Activated CD4-positive, alpha-beta T cell treated with anti-CD3 and anti-CD28 coated beads, Interleukin-2, amount 10 ng/mL, durations not matched to agents 7 days and 5 days (primary cell): ENCODE measurements at places on chromosomes 4 and X. TPM values are rescaled to one million over a fixed set of nuclear protein-coding genes. Genes with fewer than 3 reads are reported as not detected.

DNA sequence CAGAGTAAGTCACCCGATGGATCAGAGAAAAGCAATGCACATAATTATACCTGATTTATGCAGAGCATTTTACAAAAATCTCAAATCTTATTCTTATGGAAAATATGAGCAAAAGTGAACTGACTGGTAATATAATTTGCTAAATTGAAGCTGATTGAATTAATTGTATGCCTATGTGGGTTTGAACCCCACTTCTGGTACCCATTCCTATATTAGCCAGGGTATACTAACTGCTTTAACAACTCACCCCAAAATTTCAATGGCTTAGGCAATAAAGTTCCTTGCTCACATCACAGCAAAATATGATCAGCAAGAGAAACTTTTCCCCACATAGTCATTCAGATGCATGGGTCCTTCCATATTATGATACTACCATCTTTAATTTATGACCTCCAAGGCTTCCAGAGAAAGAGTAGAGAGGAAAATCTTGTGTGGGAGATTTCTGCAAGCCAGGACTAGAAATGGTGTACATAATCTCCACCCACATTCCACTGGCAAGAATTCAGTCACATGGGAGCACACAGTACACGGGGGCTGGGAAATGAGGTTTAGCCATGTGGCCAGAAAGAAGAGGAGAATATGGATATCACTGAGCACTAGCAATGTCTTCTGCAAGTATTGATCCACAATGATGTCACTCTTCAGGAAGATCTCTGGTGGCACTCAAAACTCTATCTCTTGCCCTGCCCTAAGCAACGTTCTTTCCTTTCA, 640.7 kb downstream of the BCOR start:
- no peak for DNase-seq

DNA sequence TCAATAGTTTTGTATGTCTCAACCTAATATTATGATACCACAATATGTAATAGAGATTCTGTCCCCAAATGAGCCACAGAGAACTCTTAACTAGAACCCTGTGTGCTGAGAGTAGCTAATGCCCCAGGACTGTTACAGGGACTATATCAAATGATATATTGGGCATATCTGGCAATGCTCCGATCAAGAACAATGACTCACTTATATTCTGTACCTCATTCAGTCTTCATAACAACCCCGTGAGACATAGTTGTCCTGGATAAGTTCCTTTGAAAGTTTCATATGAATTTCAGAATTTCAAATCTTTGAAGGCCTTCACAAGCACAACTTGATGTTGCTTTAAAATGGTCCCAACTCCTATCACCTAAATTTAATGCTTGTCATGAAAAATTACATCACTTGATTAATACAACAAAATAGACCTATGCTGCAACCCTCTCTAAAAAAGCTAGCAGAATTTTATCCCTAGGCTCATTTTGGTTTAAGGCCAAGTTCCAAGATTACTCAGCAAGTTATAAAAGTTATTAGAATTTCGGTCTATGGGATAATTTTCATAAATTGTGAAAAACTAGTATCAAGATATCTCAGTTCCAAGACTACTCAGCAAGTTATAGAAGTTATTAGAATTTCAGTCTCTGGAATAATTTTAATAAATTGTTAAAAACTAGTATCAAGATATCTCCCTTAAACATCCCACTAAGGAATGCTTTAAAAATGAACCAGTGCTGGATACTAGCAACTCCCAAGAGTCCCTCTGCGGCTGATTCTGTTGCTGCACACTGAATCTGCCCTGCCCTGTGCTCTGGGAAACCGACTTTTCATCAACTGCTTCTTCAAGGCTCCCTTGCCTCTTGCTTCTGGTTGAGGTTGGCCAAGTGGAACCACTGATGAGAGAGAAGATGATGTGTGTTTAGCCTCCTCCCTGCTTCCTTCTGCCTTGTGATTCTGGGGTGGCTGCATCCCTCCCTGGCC, 6.0 kb upstream of the ANXA3 start:
- DNase-seq = no peak

GRCh38 chr4:95637043-95637600, 88.3 kb upstream of the UNC5C start:
- no peak for DNase-seq

TCEAL5 gene
- total RNA-seq = not detected

DNA sequence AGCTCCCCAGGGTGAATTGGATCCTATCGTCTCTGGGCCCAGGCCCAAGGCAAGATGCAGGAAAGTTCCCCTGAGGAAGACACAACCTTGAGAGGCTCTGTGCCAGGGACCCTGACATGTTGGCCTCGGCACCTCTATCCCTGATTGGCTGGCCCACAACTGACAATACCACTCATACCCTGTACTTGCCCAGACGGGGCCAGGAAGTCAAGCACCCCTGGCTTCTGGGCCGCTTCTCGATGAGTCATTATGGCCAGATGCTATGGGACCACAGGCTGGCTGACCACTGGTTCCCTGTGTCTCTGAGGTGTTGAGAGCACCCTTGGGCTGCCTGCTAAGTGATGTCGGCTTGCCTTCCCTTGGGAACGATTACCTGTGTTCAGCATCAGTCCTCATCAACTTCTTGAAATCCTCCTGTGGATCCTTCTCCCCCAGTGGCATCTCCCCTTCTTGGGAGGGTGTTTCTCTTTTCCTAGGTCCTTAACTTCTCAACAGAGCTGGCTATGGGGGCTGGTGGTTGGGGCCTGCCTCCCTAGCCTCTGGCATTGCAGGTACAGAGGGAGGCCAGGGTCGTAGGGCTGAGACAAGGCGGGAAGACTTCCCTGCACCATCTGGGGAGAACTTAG, 54.5 kb upstream of the MAMLD1 start:
- no peak for DNase-seq

YIPF6 gene
- total RNA-seq = 11.1 TPM

AP1AR gene
- 10.5 TPM for total RNA-seq

DNA sequence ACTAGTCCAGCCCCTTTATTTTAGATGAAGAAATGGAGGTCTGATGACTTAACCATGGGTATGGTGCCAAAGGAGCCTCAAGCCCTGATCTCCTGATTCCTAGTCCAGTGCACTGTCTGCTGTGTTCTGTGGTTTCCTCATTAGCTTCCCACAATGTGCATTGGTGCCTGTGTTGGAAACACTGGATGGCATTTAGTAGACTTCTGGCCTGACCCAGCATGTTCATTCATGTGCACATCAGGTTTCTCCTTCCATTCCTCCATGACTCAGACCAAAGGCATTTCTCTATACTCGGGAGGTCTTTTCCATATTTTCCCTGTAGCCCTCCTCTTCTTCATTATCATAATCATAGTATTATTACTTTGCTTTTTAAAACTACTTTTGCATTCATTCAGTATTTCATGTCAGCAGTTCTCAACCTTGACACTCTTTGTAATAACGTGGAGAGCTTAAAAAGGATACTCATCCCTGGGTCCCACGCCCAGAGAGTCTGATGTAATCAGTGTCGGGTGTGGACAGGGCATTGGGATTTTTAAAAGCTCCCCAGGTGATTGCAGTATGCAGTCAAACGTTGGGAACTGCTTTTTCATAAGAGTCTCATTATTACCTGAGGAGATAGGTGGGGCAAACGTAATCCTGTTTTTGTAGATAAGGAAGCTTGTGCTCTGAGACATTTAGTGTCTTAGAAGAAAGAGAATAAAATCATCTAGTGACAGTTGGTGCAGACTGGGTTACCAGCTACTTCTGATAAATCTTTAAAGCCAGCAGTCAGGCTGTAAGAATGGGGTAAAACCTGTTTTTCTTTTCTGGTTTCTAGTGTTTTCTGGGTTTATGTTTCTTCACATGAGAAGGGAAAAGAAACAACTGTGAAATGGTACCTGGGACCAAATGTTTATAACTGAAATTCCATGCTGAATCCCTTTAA, 40.9 kb upstream of the XK start:
- DNase-seq = no peak

DNA sequence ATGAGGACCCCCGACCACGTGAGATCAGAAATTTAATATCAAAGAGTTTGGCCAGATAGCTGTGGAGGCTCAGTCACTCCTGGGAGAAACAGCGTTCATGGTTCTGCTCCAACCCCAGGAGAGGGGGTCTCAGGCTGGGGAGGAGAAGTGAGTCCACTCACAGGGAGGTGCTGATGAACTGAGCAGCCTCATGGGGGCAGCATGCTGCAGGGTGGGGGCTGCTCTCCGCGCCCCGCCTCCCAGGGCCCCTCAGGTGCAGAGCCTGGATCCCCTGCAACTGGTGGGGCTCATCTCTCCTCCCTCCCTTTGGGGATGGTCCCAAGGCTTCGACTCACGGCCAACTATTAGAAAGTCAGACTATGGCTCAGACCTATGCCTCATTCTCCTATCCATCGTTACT, 26.6 kb upstream of the C4orf50 start:
- DNase-seq = no peak

- no peak for DNase-seq
These were observed 59.1 kb downstream of the MID1IP1 start for GRCh38 chrX:38860106-38861013.

ADGRA3 gene
- total RNA-seq = 2.6 TPM

DNA sequence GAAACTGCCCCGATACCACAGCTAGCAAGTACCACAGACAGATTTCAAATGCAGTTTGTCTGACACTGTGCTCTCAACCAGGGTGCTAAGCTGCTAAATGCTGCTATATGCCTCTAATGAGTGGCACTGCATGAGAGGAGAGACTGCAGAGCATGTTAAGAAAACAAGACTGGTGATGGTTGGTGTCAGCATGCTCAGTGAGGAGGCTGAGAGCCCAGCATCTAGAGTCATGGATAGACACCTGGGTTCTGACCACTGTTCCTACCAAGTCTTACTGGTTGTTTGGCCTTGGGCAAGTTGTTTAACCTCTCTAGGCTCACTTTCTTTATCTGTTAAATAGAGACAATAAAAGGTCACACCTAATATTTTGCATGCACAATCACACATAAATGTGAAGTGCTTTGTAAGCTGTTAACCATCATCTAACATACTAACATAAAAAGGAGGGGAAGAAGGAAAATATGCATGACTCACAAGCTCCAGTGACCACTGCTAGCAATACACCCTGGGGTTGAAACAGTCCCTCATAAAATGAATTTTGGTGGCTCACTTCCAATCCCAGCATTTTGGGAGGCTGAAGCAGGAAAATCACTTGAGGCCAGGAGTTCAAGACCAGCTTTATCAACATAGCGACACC, 20.7 kb downstream of the HHIP start:
- no peak for DNase-seq

DNA sequence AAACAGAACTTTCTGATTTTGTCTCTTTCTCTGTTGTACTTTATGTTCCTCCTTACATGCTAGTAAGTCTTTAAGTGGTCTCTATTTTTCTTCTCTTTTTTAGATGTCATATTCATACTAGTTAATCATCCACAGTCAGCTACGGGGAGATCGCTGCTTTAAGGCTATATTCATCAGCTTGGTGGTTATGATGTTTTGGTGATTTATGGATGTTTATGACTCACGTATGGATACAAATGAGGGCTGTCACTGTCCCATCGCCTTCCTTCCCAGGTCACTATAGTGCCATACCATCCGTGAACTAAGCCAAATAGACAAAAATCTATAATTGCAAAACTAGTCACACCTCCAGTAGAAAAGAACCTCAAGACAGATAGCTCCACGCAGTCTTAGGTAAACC, 296.8 kb upstream of the AADAT start:
- no peak for DNase-seq

- DNase-seq = no peak
These were observed 47.8 kb downstream of the NIPAL1 start for GRCh38 chr4:48064349-48064748.

VEGFD gene
- not detected for total RNA-seq

FGFRL1 gene
- 10.5 TPM for total RNA-seq

ARX gene
- not detected for total RNA-seq

DNA sequence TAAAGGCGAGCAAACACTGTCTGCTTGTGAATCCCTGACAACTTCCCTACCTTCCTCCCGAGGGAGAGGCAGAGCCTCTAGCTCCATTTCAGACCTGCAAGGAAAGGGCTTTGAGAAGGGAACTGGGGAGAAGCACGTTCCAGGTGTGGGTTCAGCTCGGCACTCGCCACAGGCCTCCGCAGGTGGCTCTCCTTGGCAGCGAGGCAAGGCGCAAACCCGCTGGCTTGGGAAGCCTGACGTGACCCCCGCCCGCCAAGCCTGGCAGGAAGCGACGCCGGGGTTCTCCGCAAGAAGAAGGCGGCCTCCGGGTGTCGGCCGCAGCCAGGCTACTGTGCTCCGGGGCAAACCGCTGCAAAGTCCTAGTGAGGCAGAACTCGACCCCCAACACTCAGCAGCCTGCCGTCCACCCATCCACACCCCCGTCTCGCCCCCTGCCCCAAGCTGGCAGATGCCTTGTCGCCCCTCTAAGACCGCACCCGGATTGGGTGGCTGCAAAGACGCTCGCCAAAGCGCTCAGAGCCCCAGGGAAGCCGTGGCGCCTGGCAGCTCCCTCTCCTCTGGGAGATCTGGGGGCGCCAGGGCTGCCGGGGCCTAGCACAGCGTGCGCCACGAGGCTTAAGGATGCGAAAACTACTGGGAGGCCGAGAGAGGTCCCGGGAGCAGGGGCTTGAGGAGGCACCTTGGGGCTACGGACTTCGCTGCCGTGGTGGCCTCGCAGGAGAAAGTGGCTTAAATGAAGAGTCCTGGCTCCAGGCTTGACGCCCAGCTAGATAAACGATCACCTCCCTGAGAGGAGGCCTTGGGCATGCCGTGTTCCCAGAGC, 21.8 kb downstream of the NKX3-2 start:
- no peak for DNase-seq

DNA sequence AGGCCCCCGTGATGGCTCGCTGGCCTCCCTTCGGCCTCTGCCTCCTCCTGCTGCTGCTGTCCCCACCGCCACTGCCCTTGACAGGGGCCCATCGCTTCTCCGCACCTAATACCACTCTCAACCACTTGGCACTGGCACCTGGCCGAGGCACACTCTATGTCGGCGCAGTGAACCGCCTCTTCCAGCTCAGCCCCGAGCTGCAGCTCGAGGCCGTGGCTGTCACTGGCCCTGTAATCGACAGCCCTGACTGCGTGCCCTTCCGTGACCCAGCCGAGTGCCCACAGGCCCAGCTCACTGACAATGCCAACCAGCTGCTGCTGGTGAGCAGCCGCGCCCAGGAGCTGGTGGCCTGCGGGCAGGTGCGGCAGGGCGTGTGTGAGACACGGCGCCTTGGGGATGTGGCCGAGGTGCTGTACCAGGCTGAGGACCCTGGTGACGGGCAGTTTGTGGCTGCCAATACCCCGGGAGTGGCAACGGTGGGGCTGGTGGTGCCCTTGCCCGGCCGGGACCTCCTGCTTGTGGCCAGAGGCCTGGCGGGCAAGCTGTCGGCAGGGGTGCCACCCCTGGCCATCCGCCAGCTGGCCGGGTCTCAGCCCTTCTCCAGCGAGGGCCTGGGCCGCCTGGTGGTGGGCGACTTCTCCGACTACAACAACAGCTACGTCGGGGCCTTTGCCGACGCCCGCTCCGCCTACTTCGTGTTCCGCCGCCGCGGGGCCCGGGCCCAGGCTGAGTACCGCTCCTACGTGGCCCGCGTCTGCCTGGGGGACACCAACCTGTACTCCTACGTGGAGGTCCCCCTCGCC, 3.0 kb downstream of the PLXNB3 start:
- no peak for DNase-seq

CENPVL2 gene
- total RNA-seq = not detected

ZNF280C gene
- total RNA-seq = 6.2 TPM

DNA sequence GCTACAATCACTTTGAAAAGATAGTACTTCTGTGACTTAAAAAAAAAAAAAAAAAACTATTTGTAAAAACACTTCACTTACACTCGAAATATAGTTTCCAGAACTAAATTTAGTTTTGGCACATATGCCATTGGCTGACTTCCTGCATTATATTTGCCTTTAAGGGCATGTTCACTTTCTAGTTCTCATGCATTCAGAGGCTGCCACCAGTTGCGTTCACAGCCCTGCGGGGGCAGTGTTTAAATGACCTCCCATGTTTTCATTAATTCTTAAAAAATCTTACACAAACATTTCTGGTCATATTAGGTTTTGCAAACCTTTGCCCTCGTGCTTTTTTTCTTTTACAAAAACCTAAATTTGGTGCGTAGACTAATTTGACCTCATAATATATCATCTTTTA, 12.4 kb upstream of the ARHGAP6 start:
- no peak for DNase-seq
